Stomach (tissue), 19 donors: ENCODE measurements at places on chromosomes 16 and 17.
A peak's percentile ranks its signal among the peaks of the same experiment; 100 is the strongest.

- no peak for DNase-seq
Measured at GRCh38 chr17:60107526-60108257, 29.0 kb upstream of the HEATR6 start.

GRCh38 chr17:17564896-17565295 is 26.6 kb downstream of the PEMT start:
- no peak for DNase-seq

DNA sequence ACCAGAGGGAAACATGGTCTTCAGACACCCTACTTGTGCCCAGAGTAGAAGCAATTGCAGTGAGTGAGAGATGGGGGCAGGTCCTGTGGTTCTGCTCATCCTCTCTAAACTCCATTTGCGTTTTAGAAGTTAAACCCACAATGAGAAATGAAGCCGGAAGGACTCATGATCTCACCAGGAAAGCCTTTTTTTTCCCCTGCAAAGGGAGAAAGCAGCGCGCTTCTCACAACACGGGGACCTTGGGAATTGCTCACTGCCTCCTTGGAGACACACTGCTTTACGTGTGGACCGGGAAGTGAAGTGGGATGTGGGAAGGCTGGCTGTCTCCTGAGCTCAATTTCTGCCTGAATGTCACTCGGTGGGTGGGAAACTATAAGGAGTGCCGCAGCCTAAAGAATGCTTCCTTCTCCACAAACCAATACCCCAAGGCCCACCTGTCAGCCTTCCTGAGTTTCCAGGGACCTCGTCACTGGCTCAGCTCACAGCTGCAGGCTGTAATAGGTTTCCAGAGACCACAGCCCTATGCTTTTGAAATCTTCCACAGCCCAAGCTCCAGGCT is 365.4 kb downstream of the XYLT1 start:
- no peak for DNase-seq

DNA sequence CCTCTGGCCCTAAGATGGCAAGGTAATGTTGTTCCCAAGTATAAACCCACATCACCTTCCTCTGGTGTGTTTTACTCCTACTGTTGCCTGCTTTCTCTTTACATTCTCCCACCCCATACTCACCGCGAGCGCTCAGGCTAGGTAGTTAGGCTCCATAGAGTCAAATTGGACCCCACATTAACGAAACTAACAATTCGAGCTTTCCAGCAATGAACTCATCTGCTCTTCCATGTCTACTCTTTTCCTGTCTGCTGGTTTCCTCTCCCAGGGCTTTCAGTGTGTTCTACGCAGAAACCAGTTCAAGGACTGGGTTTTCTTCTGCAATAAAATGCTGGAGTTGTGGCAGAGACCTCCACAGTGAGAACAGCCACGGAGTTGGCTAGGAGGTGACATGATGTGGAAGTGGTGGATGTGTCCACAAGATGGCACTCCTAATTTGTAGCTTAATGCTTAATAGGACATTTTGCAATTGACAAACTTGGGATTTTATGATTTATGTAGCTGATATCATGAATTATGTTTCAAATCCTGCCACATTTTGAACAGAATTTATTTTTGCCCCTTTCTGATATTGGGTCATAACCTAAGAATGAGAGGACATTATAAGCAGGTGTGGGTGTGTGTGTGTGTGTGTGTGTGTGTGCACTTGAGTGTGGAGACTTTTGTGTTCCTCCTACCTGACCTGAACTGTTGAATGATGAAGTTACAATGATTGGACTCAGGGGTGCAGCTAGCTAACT is 2.2 kb upstream of the UQCRC2 start:
- peak; percentile 61 for DNase-seq

DNA sequence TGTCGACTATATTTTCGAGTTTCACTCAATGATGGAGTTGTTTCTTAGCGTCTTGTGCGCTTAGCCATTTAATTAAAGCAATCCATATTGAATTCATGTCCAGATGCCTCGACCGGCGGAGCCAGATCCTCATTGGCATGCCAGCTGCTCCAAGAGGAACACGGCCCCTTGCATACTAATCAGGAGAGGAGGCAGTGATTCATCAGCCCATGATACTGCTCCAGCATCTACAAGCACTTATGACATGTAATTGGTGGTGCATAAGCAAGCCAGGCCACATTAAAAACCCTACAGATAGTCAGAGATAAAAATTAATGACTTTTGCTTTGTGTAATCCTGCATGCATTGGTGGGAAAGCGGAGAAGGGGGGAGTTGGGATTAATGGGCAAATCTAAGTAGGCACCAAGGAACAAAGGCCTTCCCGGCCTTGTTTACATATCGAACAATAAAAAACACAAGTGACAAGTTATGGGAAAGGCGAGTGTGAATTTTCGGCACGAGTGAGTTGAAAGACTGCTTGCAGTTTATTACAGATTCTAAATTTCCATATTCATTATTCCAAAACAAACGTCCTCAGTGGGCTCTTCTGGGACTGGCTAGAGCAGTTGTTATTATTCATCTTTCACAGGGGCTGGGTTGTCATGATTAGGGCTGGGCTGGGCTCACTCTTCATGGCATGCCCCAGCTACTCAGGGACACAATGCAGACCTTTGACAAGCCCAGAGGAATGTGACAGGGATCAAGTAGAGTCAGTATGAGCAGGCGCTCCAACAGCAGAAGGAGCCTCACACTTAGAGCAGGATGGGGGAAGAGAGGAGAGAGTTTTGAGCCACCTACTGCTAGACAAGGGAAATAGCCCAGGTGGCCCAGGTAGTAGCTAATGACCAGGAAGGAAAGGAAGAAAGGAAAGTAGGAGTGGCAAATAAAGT is 281.7 kb upstream of the ZFHX3 start:
- DNase-seq = no peak

DNA sequence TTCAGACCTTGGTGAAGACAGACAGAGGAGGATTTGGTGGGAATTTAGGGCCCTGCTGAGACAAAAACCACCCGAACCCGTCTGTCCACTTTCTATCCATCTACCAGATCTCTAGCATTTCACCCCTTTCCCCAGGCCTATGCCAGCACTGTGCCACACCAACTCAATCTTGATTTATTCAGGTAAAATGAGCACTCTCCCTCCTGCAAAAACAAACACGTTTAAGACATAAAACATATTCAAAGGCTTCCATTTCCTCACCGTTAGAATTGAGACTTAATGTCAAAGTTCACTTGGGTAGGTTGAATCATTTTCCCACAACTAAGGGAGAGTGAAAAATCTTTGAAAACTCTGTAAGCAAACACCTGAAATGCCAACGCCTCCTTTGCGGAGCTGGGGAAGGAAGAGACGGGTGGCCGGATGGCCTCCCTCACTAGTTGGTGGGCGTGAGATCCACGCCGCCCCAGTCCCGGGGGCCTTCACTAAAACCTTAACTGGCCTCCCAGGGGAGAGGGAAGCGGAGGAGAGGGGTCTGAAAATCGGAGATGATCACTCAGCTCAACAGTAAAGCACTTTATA is 862 bp downstream of the DCAKD start:
- peak; percentile 61 for DNase-seq

DNA sequence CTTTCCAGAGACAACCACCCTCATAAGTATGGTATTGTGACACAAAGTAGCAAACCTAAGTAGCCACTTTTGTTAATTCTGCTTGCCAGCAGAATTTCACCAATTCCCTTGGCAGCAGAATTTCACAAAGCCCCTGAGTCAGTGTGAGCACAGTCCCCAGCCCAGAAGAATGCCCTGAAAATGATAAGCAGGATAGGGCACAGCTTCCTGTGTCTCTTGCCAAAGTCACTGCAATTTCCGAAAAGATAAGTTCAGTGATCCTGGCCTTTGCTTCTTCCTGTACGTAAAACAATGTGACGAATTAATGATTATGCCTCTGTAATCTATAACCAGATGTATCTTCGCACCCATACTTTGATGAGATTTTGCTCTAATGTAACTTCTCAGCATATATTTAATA is 16.0 kb upstream of the WIPF2 start:
- no peak for DNase-seq

- DNase-seq = no peak
Measured at GRCh38 chr17:42159796-42160530, 5.2 kb upstream of the RAB5C start.

- peak; percentile 92 for DNase-seq
Measured at GRCh38 chr16:22206842-22207714, 1.0 kb downstream of the EEF2K start.

DNA sequence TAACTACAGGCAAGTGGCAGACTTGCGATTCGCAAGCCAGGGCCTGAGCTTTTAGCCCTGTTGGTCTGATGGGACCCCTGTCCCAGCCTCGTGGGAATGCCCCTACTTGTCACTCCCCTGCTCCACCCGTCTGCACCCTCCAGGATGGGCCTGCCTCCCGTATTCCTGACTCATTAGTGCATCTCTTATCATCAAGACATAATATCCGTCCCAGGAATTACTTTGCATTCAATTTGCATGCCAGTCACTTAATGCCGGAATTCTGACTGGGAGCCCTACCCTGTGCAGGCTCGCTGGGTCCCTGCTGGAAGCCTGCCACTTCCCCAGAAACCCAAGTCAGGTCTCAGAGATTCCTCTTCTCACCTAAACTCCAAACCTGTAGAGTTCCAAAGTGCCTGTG is 3.3 kb downstream of the PRSS53 start:
- DNase-seq = no peak

DNA sequence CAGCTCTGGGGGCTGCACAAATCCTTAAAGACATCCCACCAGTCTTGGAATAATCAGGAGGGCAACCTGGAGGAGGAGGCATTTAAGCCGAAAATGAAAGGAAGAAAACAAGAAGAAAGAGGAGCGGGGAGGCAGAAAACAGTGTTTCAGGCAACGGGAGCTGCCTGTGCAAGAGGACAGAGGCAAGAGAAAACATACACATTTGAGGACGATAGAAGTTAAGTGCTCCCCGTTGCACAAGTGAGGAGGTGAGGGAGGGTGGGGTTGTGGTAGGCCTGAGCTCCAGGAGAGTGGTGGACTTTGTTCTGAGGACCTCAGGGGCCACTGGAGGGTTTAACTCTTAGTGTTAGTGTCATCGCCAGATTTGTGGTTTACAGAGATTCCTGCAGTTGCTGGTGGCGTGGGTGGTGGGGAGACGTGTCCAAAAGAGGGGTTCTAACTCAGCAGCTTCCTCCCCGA is 27.6 kb upstream of the CIBAR2 start:
- DNase-seq = no peak

DNA sequence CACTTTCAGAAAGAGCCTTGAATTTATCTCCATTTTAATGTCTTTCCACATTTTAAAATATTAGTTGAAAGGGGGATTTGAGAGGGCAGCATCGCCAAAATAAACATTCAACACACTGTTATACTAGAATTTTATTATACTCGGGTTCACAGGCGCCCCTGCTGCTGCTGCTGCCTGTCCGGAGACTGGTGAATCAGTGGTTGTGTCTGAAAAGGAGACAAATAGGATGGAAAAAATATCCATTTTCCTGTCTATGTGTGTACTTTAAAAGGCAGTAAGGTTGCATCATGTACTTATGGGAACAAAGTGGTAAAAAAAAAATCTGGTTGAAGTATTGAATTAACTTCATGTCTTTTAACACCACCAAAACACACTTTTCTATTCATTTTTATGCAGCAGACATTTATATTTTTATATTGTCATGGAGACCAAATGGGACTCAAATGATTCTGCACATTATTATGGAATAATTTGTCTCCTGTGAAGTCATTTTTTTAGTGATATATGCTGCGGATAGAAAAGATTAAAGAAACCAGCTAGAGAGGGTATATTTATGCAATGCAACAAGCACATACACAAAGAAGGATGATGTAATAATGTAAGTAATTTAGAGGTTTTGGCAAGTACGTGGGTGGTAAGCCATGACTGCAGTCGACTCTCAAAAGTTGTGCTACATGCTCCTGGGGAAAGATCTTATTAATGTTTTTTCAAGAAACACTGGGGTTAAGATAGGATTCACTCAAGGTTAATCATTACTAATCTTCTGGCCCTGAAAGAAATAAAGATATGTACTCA is 759.0 kb upstream of the SOX9 start:
- DNase-seq = no peak
